ENCODE measurements at places on chromosomes 4 and X.
A peak's percentile ranks its signal among the peaks of the same experiment; 100 is the strongest.

DNA sequence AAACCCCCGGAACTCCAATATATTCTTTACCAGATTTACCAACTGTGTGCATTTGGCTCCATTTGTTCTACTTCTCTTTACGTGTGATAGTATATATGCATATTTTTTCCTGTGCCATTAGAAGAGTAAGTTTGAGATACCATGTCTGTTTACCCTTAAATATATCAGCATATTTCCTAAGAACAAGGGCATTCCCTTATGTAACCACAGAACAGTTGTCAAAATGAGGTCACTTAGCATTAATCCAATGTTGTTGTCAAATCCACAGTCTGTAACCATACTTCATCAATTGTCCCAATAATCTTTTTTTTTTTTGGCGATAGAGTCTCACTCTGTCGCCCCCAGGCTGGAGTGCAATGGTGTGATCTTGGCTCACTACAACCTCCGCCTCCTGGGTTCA, 55.2 kb downstream of the TBC1D14 start:
- DNase-seq = no peak

DNA sequence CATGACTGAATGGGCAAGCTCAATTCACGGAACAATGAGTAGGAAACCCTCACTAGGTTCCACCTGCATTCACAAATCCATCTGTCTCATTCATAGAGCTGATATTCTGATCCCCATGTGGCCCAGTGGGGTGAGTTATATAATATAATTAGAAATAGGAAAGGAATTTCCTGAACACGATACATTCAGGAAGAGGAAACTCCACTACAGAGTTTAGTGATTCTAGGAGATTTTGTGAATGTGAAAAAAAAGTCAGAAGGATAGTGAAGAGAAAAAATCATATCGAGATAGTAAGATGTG, 471.2 kb downstream of the GASK1B start:
- DNase-seq = no peak

DNA sequence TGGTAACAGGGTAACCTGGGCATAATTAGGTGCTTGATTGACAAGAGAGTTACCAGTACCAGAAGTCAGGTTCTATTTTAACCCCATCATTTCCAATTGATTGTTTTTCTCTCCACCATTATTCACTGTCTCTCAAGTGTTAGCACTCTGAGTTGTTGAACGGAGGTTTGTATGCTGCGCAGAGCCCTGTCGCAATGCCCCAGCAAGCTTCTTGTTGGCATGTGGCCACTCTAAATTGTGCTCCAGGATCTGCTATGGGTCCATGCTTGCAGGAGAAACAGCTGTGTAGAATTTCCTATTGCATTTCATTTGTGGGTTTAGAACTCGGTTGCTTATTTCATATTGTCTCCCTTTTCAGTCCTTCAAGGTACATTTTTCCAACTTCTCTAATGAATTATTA, 98.2 kb downstream of the KLHL8 start:
- DNase-seq = no peak

DNA sequence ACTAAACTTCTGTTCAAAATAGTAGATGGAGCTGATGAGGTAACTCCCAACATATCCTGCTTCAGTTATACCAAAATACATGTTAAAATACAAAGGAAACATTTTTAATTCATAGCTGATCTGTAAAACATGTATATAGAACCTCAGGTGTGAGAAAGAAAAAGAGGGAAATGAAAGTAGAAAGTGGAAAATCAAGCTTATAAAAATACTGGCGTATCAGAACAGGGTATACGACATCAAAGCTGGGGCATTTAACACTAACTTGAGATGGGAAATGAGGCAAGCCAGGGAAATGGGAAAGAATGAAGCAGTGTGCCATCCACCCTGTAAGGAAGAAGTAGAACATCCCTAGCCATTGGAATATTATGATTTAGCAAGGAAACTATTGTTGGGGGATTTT, 767.5 kb downstream of the DMD start:
- DNase-seq = no peak

- DNase-seq = no peak
Observed at GRCh38 chrX:7378406-7378805, 230.5 kb upstream of the PUDP start.

DNA sequence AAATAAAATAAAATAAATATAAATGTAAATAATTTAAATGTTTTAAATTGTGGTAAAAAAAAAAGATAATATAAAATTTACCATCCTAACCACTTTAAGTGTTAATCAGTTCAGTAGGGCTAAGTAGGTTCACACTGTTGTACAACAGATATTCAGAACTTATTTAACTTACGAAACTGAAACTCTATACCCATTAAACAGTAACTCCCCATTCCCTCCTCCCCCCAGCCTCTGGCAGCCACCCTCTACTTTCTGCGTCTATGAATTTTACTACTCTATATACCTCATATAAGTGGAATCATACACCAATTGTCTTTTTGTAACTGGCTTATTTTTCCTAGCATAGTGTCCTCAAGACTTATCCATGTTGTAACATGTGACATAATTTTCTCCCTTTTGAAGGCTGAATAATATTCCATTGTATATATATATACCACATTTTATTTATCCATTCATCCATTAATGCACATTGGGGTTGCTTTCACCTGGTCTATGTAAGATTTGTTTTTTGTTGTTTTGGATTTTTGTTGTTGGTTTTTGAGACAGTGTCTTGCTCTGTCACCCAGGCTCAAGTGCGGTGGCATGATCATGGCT, 32.5 kb upstream of the ELF2 start:
- peak; percentile 37 for DNase-seq

DNA sequence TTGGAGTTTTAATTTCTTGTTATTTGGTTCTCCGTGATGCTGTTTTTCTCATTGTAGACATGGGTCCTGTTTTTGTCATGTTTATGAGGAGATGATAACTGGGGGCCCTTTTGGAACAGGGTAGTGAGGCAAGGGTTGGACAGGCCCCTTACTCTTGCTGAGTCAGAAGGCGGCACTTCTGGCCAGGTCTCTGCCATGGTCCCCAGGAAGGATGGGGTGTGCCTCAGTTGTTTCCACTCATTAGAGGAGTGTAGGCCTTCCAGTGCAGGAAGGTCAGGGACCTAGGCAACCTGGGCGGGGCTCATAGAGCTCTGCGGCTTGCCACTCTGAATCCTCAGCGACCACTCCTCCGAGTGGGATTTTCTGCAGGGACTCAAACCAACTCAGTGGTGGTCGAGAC, 68.2 kb downstream of the NELFA start:
- no peak for DNase-seq

- peak; percentile 81 for DNase-seq
Observed at GRCh38 chr4:151403656-151404055, 5.3 kb upstream of the FHIP1A start.

- DNase-seq = no peak
Observed at GRCh38 chr4:44046491-44046890, 402.1 kb downstream of the KCTD8 start.
